ENCODE measurements at places on chromosomes 2 and 18.

- DNase-seq = no peak
These were observed 107.3 kb upstream of the CYP26B1 start for GRCh38 chr2:72254831-72255451.

- no peak for DNase-seq
These were observed 59.7 kb upstream of the DNMT3A start for GRCh38 chr2:25401307-25402026.

- DNase-seq = no peak
These were observed 143.6 kb downstream of the WDPCP start for GRCh38 chr2:63444565-63445288.

GRCh38 chr2:40165509-40165844 lies 286.4 kb downstream of the SLC8A1 start:
- DNase-seq = no peak

- no peak for DNase-seq
These were observed 63.5 kb downstream of the CDH2 start for GRCh38 chr18:28113271-28114029.

DNA sequence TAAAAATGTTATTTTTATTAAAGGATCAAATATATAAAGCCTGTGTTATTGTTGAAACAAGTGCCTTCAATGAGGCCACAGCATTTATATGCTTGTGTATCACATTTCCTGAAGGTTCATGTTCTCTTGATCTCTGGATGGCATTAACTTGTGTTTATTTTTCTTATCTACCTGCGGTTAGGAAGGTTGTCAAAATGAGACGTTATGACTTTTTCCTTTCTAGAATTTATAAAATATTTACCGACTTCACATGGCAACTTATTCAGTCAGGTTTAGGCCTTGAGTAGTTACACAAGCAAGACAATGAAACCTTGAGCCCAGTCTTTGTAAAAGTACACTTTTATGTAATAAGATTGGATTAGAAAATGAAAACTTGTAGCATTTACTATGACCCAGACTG lies 196.4 kb upstream of the ACVR2A start:
- DNase-seq = no peak

GRCh38 chr2:7956126-7956689 lies 725.6 kb upstream of the ID2 start:
- no peak for DNase-seq

- no peak for DNase-seq
These were observed 362.9 kb downstream of the ZEB2 start for GRCh38 chr2:144156736-144157640.
